Hematopoietic multipotent progenitor cell (in vitro differentiated cells): ENCODE measurements at places on chromosomes 12 and 14.

DNA sequence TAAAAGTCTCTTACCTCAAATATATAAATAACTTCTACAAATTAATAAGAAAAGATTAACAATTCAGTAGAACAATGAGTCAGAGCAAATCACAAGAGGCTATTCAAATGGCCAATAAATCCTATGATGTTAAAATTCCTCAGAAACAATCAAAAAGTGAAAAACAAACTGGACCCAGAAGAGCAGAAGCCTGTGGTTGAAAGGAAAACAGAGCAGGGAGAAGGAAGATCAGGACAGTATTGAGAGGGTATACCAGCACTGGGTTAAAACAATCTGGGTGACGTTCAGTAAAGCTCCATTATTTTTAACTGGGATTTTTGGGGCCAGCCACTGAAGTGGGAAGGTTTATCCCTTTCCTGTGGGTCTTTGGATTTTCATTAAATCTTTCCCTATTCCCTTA, 39.7 kb upstream of the PCED1B start:
- DNase-seq, result no peak

GRCh38 chr14:61486930-61487495, 165.6 kb downstream of the PRKCH start:
- no peak for DNase-seq

GRCh38 chr12:80200414-80200813, 101.1 kb downstream of the OTOGL start:
- no peak for DNase-seq

DNA sequence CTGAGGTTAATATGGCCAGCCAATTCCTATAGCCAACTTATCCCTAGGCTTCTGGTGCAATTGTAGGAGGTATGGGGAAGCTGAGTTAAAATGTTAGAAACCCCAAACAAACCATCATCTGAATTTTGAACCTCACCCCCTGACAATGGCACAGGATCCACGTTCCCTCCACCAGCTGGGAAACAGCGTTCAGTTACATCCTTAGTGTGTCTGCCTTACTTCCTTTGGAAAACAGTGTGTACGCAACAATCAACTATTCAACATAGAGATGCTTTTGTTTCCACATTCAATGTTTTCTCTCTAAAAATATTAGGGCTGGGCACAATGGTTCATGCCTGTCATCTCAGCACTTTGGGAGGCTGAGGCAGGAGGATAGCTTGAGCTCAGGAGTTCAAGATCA, 203.4 kb downstream of the TTC7B start:
- DNase-seq, result no peak

DNA sequence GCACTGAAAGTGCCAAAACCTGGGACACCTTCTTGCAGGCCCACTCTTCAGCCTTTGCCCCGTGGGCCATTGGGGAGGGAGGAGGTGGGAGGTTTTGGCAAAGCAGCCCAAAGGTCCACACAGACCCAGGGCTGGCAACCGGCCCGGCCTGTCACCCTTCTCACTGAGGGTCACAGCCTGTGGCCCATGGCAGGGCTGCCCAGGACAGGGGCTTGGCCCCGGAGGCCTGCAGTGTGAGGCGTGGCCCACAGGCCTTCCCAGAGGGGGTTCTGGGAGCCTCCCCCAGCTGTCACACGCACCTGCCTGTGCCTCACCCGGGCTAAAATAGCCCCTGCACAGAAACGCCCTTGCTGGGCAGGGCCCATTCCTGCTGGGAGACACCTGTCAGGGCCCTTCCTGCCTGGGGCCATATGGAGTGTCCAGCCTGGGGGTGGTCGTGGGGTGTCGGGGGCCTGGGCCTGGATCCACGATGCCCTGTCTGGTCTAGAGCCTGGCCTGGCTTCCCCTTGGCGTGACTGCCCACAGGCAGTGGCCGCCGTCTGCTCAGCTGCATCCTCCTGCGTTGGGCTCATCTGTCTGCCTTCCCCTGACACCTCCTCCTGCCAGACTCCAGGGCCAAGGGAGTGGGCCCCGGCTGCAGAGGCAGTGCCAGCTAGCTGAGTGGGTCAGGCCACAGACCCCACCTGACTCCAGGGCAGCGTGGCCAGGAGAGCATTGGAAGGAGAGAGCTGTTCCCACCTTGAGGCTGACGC, 19.2 kb downstream of the PACS2 start:
- DNase-seq, result no peak

GRCh38 chr12:18752280-18752920, 14.5 kb downstream of the CAPZA3 start:
- no peak for DNase-seq

- no peak for DNase-seq
These were observed 7.3 kb upstream of the CACNB3 start for GRCh38 chr12:48810903-48811431.

- DNase-seq, result no peak
These were observed 46.2 kb downstream of the ABCC9 start for GRCh38 chr12:21894792-21895595.

DNA sequence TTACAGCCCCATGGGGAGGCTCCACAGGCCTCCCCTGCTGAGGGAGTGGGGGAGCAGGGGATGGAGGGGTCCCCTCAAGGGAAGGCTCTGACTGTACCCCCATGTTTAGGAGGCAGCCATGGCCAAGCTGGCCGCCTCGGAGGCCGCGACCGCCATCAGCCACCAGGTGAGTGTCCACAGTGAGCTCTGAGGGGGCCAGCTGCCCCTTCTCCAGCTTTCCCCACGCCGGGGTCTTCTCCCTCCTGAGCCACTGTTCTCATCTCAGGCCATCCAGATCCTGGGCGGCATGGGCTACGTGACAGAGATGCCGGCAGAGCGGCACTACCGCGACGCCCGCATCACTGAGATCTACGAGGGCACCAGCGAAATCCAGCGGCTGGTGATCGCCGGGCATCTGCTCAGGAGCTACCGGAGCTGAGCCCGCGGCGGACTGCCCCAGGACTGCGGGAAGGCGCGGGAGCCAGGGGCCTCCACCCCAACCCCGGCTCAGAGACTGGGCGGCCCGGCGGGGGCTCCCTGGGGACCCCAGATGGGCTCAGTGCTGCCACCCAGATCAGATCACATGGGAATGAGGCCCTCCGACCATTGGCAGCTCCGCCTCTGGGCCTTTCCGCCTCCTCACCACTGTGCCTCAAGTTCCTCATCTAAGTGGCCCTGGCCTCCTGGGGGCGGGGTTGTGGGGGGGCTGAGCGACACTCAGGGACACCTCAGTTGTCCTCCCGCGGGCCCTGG, 13.6 kb downstream of the ACADS start:
- DNase-seq, result no peak

DNA sequence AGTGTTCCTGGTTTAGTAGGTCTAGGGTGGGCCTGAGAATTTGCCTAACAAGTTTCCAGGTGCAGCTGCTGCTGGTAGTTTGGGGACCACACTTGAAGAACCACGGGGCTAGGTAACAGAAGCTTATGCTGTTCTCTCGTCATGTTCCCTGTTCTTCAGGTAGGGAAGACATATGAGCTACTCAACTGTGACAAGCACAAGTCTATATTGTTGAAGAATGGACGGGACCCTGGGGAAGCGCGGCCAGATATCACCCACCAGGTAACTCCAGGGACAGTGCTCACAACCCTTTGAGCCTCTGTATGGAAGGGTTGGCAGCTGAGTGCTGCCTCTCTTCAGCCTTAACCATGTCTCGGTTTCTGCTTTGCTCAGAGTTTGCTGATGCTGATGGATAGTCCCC, 3.5 kb downstream of the EMG1 start:
- no peak for DNase-seq
